ENCODE measurements at places on chromosomes 7 and 10.
A peak's percentile ranks its signal among the peaks of the same experiment; 100 is the strongest.

- DNase-seq = no peak
These were observed 378.0 kb upstream of the AKR1E2 start for GRCh38 chr10:4448030-4448429.

- no peak for DNase-seq
These were observed 57.0 kb downstream of the STRA8 start for GRCh38 chr7:135290594-135290993.

GRCh38 chr10:26755443-26755903 lies 58.0 kb downstream of the PDSS1 start:
- DNase-seq = peak; percentile 7

DNA sequence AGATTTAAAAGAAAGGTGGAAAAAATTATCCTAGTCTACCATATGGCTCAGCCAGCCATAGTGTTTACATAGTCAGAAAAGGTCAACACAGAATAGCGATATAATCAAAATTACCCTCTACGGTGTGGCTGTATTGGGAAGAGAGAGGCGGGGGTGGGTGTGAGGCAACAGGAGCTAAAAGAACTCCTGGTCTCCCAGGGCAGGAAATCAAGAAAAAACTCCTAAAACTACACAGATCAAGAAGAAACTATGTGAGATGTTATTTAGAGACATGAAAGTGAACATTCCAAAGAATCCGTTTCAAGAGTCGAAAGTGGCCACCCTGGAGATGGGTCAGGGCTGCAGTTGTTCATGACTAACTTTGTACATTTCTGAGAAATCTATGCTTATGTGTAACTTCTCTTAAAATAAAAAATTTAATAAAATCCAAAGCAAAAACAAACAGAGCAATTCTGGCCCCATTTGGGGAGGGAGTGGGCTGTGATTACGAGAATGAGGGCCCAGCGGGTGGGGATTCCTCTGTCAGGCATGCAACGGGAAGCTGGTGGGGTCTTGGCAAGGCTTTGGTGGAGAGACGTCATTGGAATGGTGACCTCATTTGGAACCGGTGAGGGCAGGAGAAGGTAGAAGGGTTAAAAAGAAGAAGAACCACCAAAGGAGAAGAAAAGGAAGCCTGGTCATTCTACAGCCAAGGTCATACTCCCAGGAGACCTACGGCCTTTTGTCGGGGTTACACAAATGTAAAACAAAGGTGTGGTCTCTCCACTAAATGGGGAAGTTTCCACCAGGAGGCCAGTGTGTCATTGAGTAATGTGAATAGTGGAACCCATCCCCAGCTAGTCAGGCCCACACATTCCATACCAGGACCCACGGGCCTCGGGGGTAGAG lies 71.2 kb upstream of the DUSP5 start:
- DNase-seq = peak; percentile 66

DNA sequence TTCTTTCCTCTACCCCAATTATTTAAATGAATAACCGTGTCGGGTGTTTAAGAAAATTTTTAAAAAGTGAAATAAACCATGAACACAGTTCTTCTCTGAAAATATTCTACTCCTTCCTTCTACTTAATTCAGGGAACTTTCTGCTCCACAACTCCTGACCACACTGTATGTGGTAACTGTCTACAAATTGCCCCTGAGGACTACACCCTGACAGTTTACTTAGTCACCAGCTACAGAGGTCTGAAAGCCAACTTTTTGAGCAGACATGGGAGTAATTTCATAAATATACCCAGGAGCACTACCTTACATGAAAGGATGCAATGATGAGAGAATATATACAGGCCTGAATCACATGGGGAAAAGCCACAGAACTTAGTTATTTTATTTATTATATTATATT lies 523.2 kb upstream of the SORCS1 start:
- DNase-seq = no peak

DNA sequence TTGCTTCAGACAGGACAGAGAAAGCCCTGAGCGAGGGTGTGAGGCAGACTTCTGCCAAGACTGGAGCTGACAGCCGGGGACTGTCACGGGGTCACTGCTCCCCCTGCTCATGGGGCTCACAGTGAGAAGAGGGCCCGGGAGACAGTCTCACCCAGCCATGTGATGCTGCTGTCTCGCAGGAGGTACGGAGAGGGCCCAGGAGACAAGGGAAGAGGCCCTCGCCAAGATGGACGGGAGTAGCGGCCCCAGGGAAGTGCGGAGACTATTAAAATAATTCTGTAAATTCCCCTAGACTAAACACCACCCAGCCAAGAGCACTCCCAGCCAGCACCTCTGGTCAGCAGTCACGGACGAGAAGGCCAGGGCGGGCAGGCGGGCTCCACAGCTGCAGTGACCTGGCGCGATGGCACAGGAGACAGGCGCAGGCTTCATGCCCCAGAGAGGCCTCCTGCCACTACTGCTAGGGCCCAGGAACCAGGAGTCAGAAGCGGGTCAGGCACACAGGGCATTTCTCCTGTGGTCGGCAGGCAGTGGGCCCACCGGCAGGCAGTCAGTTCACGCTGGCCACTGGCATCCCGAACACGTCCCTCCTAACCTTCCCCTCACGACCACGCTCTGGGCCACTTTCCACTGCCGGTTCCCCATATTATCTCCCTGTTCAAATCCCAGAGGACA lies 24.1 kb downstream of the WDR86 start:
- DNase-seq = no peak

GRCh38 chr7:55588379-55588699 lies 16.0 kb upstream of the VOPP1 start:
- DNase-seq = no peak

- peak; percentile 23 for DNase-seq
These were observed 515.2 kb downstream of the REEP3 start for GRCh38 chr10:64036321-64036930.

- no peak for DNase-seq
These were observed 23.3 kb upstream of the GPR22 start for GRCh38 chr7:107446531-107446930.

- no peak for DNase-seq
These were observed 146.7 kb upstream of the KLF14 start for GRCh38 chr7:130880668-130881067.

GRCh38 chr7:128259131-128260061 lies 18.3 kb downstream of the LEP start:
- DNase-seq = no peak

GRCh38 chr7:150594805-150595204 lies 27.6 kb downstream of the GIMAP4 start:
- DNase-seq = no peak

DNA sequence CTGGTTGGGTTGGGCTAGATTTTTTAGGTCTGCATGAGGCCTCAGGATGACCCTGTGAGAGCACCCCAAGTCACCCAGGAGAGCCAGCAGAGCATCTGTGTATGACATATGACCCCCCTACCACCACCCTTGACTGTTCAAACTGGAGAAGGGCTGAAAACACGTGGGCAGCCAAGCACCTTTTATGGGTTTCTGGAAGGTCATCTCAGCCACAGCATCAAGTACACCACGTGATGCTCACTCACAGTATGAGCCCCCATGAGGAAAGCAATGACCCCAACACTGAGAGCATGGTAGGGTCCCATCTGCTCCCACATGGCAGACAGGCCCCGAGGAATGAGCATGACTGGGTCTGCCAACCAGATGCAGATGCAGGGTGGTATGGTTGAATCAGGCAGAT lies 149.4 kb upstream of the GDF10 start:
- no peak for DNase-seq

DNA sequence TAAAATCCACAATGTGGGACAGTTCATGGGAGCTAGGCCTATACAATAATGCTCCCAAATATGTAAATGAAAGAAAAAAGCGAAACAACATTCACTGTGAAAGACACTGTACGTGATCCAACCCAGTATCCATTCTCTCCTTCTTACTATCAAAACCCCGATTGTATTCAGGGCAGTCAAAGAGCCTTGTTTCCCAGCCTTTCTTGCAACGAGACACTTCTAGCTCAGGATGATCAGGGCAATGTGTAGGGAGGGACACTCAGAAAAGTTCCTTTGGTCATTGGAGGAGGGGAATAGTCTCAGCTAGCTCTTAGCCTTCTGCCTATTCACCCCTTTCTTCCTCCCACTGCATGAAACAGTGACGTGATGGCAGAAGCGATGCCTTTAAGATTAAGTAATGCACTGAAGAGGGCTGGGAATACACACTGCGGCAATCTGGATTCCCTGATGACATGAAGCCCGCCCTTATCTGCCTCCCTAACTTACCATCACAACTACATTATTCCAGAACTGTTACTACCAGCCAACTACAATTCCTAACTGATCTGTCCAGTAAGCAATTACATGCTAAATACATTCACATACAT lies 27.3 kb downstream of the UBE2H start:
- peak; percentile 42 for DNase-seq

DNA sequence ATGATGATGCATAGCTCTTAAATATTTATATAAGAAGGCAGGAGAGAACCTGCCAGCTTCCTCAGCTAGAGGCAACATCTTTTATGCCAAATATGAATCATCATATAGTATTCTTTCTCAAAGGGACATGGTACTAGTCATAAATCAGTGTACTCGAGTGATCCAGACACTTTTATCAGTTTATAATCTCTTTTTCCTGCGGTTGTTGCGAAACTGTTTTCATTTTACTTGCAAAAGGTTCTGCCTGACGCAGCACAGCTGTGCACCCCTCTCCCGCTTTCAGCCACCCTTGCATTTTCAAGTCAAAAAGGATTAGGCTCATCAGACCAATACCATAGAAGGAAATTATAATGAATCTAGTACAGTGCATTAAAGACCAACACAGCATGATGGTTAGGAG lies 332.3 kb upstream of the PRKCQ start:
- no peak for DNase-seq
